ENCODE measurements at places on chromosomes 4 and X.
A peak's percentile ranks its signal among the peaks of the same experiment; 100 is the strongest.

- DNase-seq = no peak
Observed at GRCh38 chr4:52052475-52052780, 1.3 kb downstream of the SPATA18 start.

DNA sequence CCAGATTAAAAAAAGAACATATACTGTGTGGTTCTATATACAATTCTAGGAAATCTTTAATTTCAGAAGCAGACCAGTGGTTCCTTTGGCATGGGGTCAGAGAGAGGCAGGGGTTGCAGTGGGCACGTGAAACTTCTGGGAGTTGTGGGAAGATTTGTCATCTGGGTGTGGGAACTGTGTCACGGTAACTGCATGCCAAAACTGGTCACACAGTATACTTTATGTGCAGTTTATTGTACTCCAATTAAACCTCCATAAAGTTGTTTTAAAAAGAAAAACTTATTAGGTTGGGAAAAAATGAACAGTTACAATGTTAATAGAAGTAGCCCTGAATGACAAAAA is 26.7 kb upstream of the STS start:
- no peak for DNase-seq

DNA sequence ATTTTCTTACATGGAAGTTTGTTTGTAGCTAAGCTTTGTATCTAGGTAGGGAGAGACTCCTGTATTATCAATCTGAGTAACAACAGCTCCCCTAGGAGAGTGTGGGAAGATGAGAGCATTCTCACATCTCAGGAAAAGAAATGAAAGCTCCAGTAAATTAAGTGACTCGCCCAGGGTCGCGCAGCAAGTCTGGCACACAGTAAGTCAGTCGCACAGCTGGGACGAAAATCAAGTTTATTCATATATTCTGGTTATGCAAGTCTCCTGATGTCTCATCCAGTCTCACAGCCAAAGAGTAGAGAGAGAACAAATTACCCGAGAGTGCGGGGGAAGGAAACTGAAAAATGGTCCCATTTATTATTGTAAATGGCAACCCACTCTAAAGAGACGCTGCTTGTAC is 216.1 kb downstream of the STK32B start:
- DNase-seq = no peak

DNA sequence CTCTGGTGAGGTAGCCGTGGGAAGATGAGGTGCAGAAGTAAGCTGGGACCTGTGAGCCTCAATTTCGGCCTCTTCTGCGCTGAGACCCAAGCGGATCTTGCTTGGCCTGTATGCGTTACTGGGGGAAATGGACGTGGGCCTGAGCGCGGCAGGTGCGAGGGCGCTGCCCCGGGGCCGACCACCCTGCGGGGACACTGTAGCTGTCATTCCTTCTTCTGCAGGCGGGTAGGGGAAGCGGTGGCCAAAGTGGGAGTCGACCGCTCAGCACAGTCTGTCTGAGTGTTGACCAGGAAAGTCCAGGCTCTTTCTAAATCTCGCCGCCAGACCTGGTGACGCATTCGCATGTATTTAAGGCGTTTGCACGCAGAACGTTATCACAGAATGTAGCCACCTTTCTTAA is 3.3 kb upstream of the LRAT start:
- no peak for DNase-seq

DNA sequence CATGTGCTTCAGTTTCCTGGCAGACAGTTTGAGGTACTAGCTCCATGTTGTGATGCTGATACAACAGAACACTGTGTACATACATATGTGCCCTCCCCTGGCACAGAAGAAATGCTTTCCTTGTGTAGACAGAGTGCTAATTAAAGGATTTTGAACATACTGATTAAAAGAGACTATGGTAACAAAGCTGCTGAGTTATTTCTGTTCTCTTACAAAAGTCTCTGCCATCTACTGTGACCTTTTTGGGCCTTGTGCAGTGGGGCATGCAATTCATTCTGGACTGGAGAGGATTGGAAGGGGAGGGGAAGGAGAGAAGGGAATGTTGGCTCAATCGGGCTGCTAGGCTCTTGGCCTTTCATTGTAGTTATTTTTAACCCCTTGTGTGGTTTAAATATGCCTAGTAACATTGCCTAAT is 6.0 kb downstream of the PDLIM5 start:
- no peak for DNase-seq

DNA sequence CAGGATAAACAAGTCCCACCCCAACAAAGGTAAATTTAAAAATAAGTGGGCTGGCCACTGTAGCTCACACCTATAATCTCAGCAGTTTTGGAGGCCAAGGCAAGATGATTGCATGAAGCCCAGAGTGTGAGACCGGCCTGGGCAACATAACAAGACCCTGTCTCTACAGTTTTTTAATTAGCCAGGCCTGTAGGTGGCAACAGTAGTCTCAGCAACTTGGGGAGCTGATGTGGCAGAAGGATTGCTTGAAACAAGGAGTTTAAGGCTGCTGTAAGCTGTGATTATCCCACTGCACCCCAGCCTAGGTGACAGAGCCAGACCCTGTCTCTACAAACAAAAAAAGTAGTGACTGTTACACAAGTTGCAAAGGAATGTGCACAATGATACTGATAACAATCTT is 74.6 kb upstream of the FAAH2 start:
- DNase-seq = no peak

DNA sequence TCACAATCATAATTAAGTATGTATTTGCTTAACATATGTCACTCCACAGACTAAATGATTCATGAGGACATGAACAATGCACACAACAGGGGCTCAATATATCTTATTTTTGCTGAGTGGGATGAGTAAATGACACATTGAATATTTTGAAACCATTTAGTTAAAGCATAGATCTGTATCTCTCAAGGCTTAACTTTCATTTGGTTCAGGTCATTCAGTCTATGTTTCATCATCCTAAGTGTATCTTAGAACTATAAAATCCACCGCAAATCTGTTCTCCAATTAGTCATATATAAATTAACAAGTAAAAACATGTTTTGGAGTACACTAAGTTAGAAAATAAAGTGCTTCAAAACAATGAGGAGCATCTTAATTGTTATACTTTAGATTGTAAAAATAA is 45.8 kb downstream of the AREG start:
- DNase-seq = no peak

GRCh38 chrX:153649178-153649914 is 2.3 kb downstream of the DUSP9 start:
- DNase-seq = peak; percentile 40

DNA sequence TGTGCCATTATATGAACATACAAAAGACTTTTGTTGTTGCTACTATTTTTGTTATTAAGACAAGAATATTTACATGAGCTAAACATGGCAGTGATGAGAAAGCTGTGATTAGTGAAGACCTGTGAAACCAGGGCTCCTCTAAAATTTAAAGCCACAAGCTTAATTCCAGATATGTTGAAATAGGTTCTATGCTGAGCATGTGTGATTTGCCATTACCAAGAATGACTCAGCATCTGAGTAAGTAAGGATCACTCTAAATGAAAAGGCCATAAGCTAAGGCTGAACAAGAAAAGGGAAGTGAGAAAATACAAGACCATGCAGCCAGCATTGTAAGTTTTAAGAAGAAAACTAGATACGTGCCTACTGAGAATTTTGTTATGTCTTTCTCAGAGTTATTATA is 75.9 kb upstream of the CAMK2D start:
- no peak for DNase-seq

DNA sequence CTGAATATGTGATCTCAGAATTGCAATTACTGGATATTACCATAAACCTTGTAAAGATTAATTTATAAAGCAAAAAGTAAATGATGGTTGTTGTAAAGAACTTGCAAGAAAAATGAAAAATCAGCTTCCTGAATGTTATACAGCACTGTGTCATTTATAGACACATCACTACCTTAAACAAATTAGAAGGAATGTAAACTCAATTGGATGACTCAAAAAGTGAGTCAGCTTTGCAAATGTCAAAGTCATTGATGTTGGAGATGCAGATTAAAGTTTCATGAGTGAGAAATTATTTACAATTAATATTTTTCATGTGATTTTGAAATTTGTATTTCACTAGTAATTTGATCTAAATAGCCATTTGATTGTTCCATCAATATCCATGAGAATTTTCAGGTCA is 193.2 kb downstream of the RAPGEF2 start:
- no peak for DNase-seq

- no peak for DNase-seq
Observed at GRCh38 chr4:54659749-54660535, 2.2 kb downstream of the KIT start.

- DNase-seq = no peak
Observed at GRCh38 chr4:46274717-46275116, 115.2 kb downstream of the GABRA2 start.

DNA sequence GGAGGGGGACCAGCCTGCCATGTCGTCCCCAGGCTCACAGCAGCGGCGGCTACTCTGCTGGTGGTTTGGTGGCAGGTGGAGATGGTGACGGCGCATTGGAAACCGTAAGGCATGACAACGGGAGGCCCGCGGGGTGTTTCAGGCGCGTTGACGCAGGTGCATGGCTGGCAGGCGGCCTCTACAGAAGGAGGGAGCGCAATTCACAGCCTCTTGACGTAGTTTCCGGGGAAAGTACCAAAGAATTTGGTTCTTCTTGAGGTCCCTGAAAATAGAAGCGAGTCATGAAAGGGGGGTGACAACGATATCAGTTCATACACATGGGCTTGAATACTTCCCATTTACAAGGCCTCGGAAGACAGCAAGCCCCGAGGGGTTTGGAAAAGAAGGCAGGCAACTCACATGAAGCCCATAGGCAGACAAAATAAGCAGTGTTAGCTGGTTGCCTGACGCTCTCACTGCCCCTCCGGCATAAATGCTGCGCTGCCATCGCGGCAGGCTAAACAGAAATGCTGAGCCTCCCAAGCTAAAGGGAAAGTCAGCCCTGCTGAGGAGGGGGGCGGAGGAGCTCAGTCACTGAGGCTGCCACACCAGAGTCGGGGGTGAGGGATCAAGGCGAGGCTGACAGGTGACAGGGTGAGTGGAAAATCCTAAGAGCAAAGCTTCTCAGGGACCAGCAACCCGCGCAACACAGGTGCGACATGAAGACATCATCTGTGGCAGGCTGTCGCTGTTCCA is 52.3 kb upstream of the PDLIM3 start:
- no peak for DNase-seq

GRCh38 chrX:83022020-83022419 is 486.1 kb upstream of the POU3F4 start:
- DNase-seq = no peak

DNA sequence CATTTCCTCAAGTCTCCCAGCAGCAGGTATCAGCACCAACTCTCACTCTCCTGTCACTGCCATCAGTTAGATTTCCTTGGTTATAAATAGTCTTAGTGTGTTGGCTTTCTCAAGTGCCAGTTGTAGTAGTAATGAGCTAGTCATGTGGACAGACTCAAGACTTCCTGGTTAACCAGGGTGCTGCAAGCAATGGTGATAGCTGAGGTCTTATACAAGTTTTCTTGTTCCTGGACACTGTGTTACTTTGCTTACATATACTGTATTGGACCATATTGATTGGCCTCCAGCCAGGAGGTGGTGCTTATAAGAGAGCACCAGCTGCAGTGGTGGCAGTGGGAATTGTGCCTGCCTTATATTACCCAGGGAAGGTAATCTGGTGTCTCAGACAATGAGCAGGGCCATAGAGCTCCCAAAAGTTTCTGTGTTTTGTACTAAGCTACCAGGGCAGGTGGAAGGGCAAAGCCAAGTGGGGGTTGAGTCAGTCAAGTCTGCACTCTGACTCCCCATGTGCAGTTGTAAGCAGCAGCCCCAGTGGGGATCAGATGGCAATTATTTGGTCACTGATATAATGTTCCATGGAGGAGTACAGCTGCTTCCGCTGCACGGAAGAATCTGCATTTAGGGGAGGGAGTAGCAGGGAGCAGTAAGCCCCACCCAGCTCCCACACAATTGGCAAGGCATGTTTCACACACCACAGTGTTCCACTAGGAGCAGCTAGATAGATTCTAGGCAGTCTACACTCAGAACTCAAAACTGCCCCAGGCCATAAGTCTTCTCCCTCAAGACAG is 24.1 kb upstream of the ZDHHC15 start:
- DNase-seq = no peak

DNA sequence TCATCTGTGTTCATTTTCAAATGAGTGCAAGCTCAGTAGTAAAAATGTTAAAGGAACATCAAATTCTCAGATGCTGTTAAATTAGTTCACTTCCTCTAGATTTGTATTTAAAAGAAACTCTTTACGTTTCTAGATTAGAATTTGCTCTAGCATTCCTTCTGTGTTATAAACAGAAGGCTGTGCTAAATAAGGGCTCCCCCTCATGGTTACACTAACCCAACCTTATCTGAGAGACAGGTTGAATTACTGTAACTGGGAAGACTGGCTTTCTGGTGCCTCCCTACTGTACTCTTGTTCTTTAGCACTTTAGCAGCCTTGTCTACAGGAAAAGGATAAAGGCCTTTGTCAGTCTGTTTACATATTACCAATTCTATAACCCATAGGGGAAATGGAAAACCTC is 56.8 kb downstream of the RXFP1 start:
- DNase-seq = no peak

DNA sequence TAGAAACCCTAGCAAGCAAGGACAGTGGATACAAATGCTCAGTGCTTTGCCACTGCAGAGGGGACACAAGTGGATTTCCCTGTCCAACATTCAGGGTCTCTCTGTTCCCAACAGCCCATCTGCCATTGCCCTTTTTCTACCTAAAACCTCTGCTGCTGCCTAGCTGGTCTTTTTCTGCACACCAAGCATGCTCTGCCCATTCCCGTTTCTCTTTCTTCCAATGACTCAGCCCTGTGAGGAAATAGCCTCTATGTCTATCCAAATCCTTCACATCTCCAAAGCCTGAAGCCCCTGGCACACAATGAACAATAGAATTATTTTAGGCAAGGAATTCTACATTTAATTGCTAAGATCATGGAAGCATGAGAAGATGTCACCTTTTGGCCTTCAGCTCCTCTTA is 5.7 kb upstream of the AMELX start:
- no peak for DNase-seq

DNA sequence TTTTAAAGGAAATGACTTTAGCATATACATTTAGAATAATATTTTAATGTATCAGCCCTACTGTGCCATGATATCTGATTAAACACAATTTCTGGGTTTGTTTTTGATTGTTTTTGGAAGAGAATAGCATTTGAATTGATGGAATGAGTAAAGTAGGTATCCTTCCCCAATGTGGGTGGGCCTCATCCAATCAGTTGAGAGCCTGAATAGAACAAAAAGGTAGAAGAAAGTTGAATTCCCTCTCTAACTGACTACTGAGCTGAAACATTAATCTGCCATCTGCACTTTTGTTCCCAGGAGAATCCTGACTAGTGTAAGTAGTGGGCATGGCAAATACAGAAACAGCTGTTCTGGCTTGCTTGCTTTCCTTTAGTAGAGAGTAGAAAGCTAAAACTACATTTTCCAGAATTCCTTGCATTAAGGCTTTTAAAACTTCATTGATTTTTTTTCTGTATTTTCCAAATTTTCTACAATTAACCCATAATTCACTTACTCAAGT is 9.7 kb upstream of the SEC24D start:
- DNase-seq = no peak

DNA sequence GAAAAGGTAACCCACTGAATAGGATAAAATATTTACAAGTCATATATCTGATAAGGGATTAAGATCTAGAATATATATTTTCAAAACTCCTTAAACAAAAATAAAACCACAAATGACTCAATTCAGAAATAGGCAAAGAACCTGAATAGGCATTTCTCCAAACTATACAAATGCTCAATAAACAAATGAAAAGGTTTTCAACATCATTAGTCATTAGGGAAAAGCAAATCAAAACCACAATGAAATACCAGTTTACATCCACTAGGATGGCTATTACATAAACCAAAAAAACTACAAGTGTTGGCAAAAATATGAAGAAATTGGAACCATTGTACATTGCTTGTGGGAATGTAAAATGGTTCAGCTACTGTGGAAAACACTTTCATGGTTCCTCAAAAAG is 167.0 kb upstream of the GALNT7 start:
- no peak for DNase-seq

GRCh38 chrX:55056820-55057674 is 17.8 kb upstream of the PAGE2B start:
- no peak for DNase-seq
